ENCODE measurements at places on chromosomes 16 and 17.

- H3K27ac ChIP-seq = no peak overlapping the region
- H3K36me3 ChIP-seq = no peaks in the 10 kb centered on the region
- no peak overlapping the region for H3K4me3 ChIP-seq
- H3K27me3 ChIP-seq = peaks cover 8% of the 10 kb centered on the region
Observed at GRCh38 chr17:39212841-39213480, 12.8 kb downstream of the STAC2 start.

- H3K36me3 ChIP-seq = peaks cover 12% of the 10 kb centered on the region
- H3K4me1 ChIP-seq = peaks cover 60% of the 10 kb centered on the region
- peaks cover 2% of the 10 kb centered on the region for H3K27me3 ChIP-seq
- no peak for DNase-seq
- H3K4me3 ChIP-seq = no peak overlapping the region
- no peak overlapping the region for H3K27ac ChIP-seq
Observed at GRCh38 chr17:17063546-17064122, 21.4 kb downstream of the MPRIP start.

- no peak for DNase-seq
- peaks cover 28% of the 10 kb centered on the region for H3K4me1 ChIP-seq
- H3K36me3 ChIP-seq = no peaks in the 10 kb centered on the region
- no peak overlapping the region for H3K4me3 ChIP-seq
- peaks cover 42% of the 10 kb centered on the region for H3K27me3 ChIP-seq
Observed at GRCh38 chr17:28974451-28974850, 23.1 kb upstream of the PHF12 start.

- H3K27me3 ChIP-seq = peaks cover 6% of the 10 kb centered on the region
- peak; percentile 15 for DNase-seq
- H3K4me3 ChIP-seq = 0 out of 2 replicates have a peak overlapping the region, but pooled peaks have one; percentile 14
- no peaks in the 10 kb centered on the region for H3K36me3 ChIP-seq
- peak overlapping the region; percentile 19 for H3K27ac ChIP-seq
- H3K4me1 ChIP-seq = peaks cover 24% of the 10 kb centered on the region
Observed at GRCh38 chr17:58667934-58668597, 23.8 kb downstream of the TEX14 start.

GRCh38 chr16:1094601-1095449 lies 1.2 kb downstream of the C1QTNF8 start:
- no peaks in the 10 kb centered on the region for H3K36me3 ChIP-seq
- peaks cover 1% of the 10 kb centered on the region for H3K27me3 ChIP-seq
- no peak for DNase-seq
- H3K4me1 ChIP-seq = no peaks in the 10 kb centered on the region

GRCh38 chr17:31787857-31788570 lies 71.0 kb downstream of the COPRS start:
- peaks cover 30% of the 10 kb centered on the region for H3K4me1 ChIP-seq
- peaks cover 8% of the 10 kb centered on the region for H3K36me3 ChIP-seq
- H3K27me3 ChIP-seq = no peaks in the 10 kb centered on the region
- DNase-seq = peak; percentile 90
- peak overlapping the region; percentile 89 for H3K27ac ChIP-seq

DNA sequence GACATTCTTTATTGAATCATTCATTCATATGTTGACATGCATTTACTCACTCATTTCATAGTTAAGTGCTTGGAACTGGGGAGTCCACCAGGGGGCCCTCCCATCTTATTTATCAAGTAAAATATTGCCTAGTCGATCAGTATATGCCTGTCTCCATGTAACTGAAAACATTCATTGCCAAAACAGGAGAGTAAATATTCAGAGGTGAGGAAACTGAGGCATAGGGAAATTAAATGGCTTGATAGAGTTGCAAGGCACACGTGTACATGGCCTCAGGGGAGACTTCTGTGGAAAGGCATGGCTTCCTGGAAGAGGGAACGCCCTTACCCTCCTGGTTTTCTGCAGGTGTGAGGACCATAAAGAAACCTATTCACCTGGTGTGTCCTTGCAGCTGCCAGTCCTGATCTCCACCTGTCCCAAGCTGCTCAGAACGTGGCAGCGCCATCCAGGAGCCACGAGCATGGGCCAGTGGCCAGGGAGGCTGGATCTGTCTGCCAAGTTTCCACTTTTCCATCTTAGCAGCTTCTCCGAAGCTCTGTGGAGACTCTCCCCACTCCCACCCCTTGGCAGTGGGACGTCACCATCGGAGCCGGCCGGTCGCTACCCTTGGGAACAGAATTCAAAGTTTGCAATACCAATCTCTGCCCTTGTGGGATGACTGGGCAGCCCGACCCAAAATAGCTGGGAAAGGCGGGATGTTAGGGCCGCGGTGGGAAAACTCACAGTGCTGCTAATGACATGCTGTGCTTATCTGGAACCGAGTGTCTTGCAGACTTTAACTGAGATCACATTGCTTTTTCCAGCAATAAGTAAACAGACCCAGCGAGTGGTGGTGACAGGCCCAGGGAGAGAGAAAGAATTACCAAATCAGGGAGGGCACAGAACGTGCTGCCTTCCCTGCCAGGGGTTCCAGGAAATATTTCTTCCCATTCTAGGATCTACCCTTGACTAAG lies 4.1 kb upstream of the C1QTNF1 start:
- peaks cover 23% of the 10 kb centered on the region for H3K4me1 ChIP-seq
- peaks cover 4% of the 10 kb centered on the region for H3K27me3 ChIP-seq
- peak; percentile 70 for DNase-seq
- H3K4me3 ChIP-seq = peak overlapping the region; percentile 52
- no peaks in the 10 kb centered on the region for H3K36me3 ChIP-seq
- peak overlapping the region; percentile 20 for H3K27ac ChIP-seq

DNA sequence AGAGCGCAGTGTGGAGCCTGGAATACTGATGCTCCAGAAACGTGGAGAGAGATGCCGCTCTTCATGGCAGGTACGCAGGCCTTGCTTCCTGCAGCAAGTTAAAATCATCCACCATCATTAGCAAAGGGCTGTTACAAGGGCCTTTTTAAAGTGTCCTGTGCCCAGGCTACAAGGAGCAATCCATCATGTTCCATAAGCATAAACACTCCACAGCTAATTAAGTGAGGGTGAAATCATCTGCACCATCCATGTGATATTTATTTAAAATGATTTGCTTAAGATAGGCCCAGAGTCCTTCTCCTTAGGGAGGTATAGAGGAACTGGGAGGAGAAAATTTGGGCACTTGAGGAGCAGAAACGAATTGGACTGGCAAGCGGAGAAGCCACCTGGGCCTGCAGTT lies 372.1 kb downstream of the XYLT1 start:
- DNase-seq = no peak
- H3K27me3 ChIP-seq = no peaks in the 10 kb centered on the region
- H3K4me1 ChIP-seq = no peaks in the 10 kb centered on the region
- peaks cover 7% of the 10 kb centered on the region for H3K36me3 ChIP-seq
- H3K27ac ChIP-seq = no peak overlapping the region

DNA sequence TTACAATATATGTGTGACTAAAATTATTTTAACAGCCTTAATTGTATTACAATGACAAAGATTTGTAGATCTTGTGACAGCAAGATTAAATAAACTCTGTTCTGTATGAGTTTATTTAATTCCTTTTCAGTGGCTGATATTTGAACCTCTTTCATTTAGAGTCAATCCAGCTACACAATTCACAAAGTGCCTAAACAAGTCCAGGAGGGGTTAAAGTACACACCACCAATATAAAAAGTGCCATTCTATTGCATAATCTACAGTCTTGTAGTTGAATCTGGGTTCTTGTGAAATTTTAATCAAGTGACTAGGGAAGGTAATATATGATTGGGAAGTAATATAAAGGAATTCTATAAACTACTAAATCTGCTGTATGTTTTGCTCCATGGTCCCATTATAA lies 3.9 kb upstream of the NFAT5 start:
- peaks cover 1% of the 10 kb centered on the region for H3K27me3 ChIP-seq
- DNase-seq = no peak
- H3K4me1 ChIP-seq = peaks cover 20% of the 10 kb centered on the region
- peaks cover 15% of the 10 kb centered on the region for H3K36me3 ChIP-seq

DNA sequence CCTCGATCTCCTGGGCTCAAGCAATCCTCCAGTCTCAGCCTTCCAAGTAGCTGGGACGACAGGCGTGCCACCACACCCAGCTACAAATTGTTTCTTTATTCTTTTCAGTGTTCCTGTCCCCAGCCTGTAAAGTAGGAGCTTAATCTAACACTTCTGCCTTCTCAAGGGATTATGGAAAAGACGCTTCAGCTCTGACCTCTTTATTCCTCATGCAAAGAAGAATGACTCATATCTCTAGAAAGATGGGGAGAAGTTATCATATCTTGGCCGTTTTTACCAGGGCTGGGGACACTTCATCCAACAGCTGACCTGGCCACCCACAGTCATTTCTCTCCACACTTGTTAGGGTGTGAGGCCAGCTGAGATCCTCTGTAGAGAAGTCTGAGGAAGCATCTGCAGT lies 172.6 kb downstream of the HAPSTR1 start:
- H3K27ac ChIP-seq = no peak overlapping the region
- H3K4me1 ChIP-seq = no peaks in the 10 kb centered on the region
- H3K4me3 ChIP-seq = no peak overlapping the region
- no peak for DNase-seq
- H3K27me3 ChIP-seq = peaks cover 13% of the 10 kb centered on the region
- H3K36me3 ChIP-seq = no peaks in the 10 kb centered on the region

- H3K27me3 ChIP-seq = peaks cover 2% of the 10 kb centered on the region
- H3K27ac ChIP-seq = peak overlapping the region; percentile 63
- no peaks in the 10 kb centered on the region for H3K36me3 ChIP-seq
- H3K4me3 ChIP-seq = no peak overlapping the region
- peak; percentile 81 for DNase-seq
- H3K4me1 ChIP-seq = peaks cover 32% of the 10 kb centered on the region
Observed at GRCh38 chr17:76204277-76204676, 36.0 kb downstream of the RNF157 start.

DNA sequence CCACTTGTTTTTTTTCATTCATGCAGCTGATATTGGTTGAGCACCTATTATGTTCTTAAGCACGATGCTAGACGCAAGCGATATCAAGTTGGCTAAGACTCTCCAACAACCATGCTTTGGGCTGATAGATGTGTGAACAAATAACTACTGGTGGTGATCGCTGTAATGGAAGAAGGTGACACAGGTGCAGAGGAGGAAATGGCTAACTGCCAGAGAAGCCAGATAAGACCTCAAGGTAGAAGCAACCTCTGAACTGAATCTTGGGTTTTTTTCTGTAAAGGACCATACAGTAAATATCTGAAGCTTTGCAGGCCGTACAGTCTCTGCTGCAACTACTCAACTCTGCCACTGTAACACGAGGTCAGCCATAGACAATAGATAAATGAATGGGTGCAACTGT lies 97.9 kb downstream of the C17orf67 start:
- peaks cover 18% of the 10 kb centered on the region for H3K4me1 ChIP-seq
- no peaks in the 10 kb centered on the region for H3K36me3 ChIP-seq
- DNase-seq = no peak
- no peak overlapping the region for H3K27ac ChIP-seq
- no peak overlapping the region for H3K4me3 ChIP-seq
- H3K27me3 ChIP-seq = peaks cover 3% of the 10 kb centered on the region

DNA sequence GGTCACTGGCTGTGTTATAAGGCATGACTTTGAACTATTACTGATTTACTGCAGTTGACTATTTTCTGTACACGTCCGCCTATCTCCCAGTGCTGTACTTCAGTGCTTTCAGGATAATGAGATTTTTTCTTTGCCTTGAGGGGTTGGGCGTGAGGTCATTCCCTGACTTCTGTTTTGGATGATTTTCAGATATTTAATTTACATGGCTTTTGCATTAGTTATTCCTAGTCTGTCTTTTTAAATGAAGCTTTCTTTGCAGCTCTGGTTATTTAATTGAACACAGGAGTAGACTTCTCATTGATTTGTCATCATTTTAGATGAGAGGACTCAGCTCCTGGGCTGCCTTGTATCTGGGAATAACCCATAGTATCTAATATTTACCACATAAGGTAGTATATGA lies 23.7 kb downstream of the WIPF2 start:
- peak; percentile 77 for DNase-seq
- H3K27me3 ChIP-seq = no peaks in the 10 kb centered on the region
- H3K4me1 ChIP-seq = peaks cover 39% of the 10 kb centered on the region
- H3K36me3 ChIP-seq = no peaks in the 10 kb centered on the region

GRCh38 chr17:81650951-81651350 lies 5.4 kb downstream of the PDE6G start:
- H3K4me3 ChIP-seq = no peak overlapping the region
- H3K27ac ChIP-seq = no peak overlapping the region
- peaks cover 4% of the 10 kb centered on the region for H3K36me3 ChIP-seq
- H3K4me1 ChIP-seq = peaks cover 9% of the 10 kb centered on the region

GRCh38 chr17:74872313-74873036 lies at the start of gene FDXR:
FDXR (minus strand) TSS chr17:74872994; CDS start chr17:74872944, 50 bp downstream.
- peaks cover 11% of the 10 kb centered on the region for H3K36me3 ChIP-seq
- peak within 1 kb of the TSS; percentile 98 for H3K4me3 ChIP-seq

- DNase-seq = no peak
- H3K36me3 ChIP-seq = no peaks in the 10 kb centered on the region
- no peak overlapping the region for H3K27ac ChIP-seq
- no peak overlapping the region for H3K4me3 ChIP-seq
Observed at GRCh38 chr16:56532714-56533113, 12.9 kb upstream of the BBS2 start.

DNA sequence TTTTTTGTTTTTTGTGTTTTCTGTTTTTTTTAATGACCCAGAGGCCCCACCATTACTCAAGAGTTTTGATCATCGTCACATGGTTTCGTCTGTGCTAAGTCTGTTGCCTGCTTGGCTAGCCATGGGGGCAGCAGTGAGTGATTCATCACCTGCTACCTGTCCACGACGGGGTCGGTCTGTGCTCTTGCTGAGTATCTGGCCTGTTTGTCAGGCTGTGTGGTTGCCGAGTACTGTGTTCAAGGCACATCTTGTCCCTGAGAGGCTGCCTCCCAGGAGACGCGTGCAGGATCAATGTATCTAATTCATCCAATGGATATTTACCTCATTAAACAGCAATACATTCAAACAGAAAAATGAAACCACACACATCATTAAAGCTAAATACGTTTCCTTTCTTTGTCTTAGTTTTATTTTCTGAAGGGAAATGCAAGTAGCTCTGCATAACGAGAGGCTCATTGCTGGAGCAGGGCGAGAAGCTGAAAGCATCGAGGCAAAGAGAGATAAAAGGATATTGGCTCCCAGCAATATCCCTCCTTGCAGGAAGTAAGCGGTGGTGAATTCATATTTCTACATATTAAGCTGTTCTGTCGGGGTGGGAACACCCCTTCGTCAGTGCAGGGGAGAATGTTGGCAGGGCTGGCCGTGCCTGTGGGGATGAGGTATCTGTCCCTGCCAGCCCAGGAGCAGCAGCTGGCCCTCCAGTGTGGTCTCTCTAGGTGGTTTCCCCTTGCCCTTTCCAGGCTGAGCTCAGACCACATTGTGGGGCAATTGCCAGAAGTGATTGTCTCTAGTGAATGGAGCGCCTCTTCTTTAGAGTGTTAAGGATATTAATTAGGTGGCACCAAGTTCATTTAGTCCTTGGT lies 166.2 kb upstream of the ASIC2 start:
- H3K36me3 ChIP-seq = no peaks in the 10 kb centered on the region
- no peak overlapping the region for H3K27ac ChIP-seq
- peaks cover 1% of the 10 kb centered on the region for H3K27me3 ChIP-seq
- H3K4me1 ChIP-seq = no peaks in the 10 kb centered on the region
- no peak for DNase-seq

GRCh38 chr16:25037221-25037620 lies 22.1 kb upstream of the ARHGAP17 start:
- no peak overlapping the region for H3K4me3 ChIP-seq
- H3K4me1 ChIP-seq = peaks cover 52% of the 10 kb centered on the region
- H3K27me3 ChIP-seq = peaks cover 4% of the 10 kb centered on the region
- no peaks in the 10 kb centered on the region for H3K36me3 ChIP-seq
- H3K27ac ChIP-seq = peak overlapping the region; percentile 79

- peaks cover 6% of the 10 kb centered on the region for H3K4me1 ChIP-seq
- peaks cover 14% of the 10 kb centered on the region for H3K36me3 ChIP-seq
- no peak overlapping the region for H3K27ac ChIP-seq
- peaks cover 19% of the 10 kb centered on the region for H3K27me3 ChIP-seq
- no peak overlapping the region for H3K4me3 ChIP-seq
- DNase-seq = no peak
Observed at GRCh38 chr16:88538366-88539060, 31.7 kb upstream of the ZC3H18 start.
